ENCODE measurements at places on chromosomes 13 and 19.

DNA sequence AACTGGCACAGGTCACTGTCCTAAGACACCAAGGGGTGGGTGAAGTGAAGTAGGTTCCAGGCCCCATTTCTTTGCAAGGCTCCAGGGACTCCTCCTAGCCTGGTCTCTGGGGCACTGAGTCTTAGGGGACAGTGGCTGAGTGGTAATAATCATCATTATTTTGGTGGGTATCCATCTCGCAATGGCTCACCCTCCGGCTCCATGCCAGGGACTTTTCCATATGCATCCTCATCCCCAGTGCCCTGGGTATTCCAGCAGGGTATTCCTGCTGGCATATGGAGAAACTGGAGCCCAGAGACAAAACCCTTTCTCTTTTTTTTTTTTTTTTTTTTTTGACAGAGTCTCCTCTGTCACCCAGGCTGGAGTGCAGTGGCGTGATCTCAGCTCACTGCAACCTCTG lies 2.5 kb downstream of the PDE4A start:
- H3K27me3 ChIP-seq, result peaks cover 17% of the 10 kb centered on the region
- H3K4me3 ChIP-seq, result no peak overlapping the region
- H3K27ac ChIP-seq, result no peak overlapping the region
- no peaks in the 10 kb centered on the region for H3K36me3 ChIP-seq

DNA sequence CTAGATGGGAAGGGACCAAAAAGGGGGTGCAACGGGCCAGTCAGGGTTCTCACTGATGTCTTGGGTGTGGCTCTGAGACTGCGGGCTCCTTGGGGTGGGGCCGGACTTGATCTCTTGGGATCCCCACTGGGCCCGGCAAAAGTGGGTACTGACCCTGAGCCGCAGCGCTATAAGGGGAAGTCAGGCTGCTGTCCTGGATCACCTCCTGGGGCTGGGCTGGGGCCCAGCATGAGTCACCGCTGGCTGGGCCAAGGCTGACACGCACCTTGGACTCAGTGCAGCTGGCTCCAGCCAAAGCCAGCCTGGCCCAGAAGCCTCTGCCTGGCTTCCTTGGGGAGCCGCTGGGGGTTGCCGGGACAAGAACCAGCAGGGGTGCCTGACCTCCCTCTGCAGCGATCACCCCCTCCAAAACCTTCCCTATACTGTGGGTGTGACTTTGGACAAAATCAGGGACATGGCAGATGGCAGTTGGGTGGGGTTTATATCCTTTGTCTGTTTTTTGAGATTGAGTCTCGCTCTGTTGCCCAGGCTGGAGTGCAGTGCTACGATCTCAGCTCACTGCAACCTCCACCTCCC lies 617 bp upstream of the IQCN start:
- peaks cover 36% of the 10 kb centered on the region for H3K4me1 ChIP-seq
- no peaks in the 10 kb centered on the region for H3K27me3 ChIP-seq
- H3K27ac ChIP-seq, result peak overlapping the region; percentile 50
- peaks cover 21% of the 10 kb centered on the region for H3K36me3 ChIP-seq
- peak; percentile 41 for DNase-seq
- H3K4me3 ChIP-seq, result peak overlapping the region; percentile 19

DNA sequence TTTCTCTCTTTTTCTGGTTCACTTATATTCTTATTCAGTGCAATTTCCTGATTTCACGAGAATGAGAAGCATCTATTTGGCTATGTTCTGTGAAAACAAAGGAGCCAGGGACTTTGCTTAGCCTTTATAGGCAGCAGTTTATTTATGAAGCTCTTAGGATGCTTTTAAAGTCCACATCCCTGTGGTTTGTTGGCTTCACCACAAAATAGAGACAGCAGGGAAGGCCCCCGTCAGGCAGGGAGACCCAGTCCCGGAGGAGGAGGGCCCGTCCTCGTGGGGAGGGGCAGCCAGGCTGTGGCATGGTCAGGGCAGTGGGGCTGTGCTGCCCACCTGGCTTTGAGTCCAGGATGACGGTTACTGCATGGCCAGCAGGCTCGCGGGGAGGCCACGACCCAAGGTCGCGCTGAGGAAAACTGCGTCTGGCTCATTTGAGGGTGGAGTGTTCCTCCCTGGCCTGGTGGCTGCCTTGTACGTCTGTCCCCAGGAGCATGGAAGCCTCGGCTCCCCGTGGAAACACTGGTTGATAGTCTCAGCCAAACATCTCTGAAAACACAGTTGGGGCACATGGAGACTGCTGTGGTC lies 92.7 kb downstream of the ATP11A start:
- H3K36me3 ChIP-seq, result no peaks in the 10 kb centered on the region
- H3K4me1 ChIP-seq, result no peaks in the 10 kb centered on the region
- no peak for DNase-seq
- no peaks in the 10 kb centered on the region for H3K27me3 ChIP-seq

GRCh38 chr13:43139211-43139610 lies 115.8 kb downstream of the DNAJC15 start:
- H3K4me1 ChIP-seq, result no peaks in the 10 kb centered on the region
- DNase-seq, result no peak
- no peak overlapping the region for H3K4me3 ChIP-seq
- H3K27me3 ChIP-seq, result no peaks in the 10 kb centered on the region

- H3K4me1 ChIP-seq, result no peaks in the 10 kb centered on the region
- no peak overlapping the region for H3K4me3 ChIP-seq
- no peak for DNase-seq
- H3K27me3 ChIP-seq, result no peaks in the 10 kb centered on the region
- no peak overlapping the region for H3K27ac ChIP-seq
These were observed 169.4 kb upstream of the MYO16 start for GRCh38 chr13:108460043-108460442.

DNA sequence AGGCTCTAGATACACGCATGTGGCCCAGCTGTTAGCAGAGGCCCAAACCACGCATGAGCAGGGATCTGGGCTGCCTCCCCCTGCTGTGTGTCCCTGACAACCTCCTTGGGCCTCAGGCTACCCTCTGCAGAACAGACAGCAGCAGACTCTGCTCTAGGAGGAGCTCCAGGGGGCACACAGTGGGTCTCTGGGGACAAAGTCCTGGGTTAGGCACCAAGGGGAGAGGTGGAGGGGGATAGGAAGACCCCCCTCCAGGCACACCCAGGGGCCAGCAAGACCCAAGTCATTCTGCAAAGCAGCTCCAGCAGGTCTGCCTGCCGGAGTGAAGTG lies 8.0 kb downstream of the TINCR start:
- H3K4me1 ChIP-seq, result no peaks in the 10 kb centered on the region
- H3K27me3 ChIP-seq, result no peaks in the 10 kb centered on the region
- H3K27ac ChIP-seq, result no peak overlapping the region

DNA sequence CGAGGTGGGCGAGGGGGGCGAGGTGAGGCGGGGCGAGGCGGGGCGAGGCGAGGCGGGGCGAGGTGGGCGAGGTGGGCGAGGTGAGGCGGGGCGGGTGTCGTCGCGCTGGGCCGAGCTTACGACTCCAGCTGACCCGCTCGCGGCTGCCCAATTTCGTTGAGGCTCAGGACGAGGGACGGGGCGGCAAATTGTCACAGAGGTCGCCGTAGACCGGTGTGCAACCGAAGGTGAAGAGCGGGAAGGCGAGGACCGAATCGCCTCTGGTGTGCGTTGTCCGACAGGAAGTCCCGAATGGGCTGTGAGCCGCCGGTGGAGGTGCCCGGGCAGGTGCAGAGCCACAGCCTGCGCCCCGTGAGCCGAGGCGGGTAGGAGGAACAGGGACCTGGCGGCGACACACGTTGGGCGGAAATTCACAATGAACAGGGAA lies at the start of gene LACC1:
Gene LACC1 (plus strand): TSS at position 150 of the 427 bp plus-strand sequence. CDS start 1,082 bp downstream, outside the sequence.
- DNase-seq, result peak; percentile 7
- H3K4me3 ChIP-seq, result peak within 1 kb of the TSS; percentile 96
- H3K36me3 ChIP-seq, result no peaks in the 10 kb centered on the region

DNA sequence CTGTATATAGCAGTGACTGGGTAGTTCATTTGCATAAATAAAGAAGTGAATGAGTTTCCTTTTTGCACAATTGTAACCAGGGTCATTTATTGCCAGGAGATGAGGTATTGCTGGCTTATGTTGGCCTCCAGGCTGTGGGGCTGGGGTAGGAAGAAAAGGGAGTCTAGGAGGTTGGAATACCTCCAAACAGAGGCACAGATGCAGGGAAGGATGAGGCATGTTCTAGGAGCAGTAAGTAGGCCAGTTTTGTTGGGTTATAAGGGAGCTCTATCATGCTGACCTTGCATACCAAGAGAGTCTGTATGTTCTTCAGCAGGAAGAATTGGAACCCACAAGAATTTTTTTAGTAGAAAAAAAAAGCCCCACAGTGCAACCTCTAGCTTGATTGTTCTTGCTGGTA lies 17.2 kb upstream of the CYSLTR2 start:
- no peaks in the 10 kb centered on the region for H3K27me3 ChIP-seq
- no peak overlapping the region for H3K4me3 ChIP-seq
- H3K36me3 ChIP-seq, result no peaks in the 10 kb centered on the region
- H3K4me1 ChIP-seq, result no peaks in the 10 kb centered on the region
- no peak overlapping the region for H3K27ac ChIP-seq
- no peak for DNase-seq

DNA sequence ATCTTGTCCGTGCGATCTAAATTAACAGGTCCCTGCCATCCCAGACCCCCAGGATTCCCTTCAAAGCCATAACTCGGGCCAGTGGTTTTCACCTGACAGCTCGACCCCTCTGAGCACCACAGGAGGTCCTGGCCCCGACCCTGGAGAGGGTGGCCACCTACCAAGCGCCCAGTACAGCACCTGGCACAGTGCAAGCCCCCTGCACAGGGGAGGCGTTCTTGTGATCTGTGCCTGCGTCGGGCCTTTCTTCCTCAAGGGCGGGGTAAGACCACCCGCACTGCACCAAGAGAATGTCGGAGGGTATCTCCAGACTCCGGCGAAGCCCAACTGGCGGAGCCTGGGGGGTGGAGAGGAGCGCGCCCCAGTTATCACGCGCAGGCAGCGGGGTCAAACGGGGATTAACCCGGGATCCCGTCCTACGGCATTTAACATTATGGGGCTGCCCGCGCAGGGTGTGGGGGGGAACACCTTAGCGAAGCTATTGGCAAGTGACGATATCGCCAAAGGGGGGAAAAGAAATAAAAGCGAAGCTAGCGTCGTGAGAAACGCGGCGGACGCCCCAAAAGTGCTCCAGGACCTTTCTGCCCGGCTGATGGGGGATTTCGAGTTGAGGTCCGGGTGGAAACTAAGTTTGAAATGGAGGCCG lies 1.3 kb upstream of the HNRNPL start:
- peak overlapping the region; percentile 97 for H3K27ac ChIP-seq
- peak overlapping the region; percentile 100 for H3K4me3 ChIP-seq
- H3K27me3 ChIP-seq, result no peaks in the 10 kb centered on the region

DNA sequence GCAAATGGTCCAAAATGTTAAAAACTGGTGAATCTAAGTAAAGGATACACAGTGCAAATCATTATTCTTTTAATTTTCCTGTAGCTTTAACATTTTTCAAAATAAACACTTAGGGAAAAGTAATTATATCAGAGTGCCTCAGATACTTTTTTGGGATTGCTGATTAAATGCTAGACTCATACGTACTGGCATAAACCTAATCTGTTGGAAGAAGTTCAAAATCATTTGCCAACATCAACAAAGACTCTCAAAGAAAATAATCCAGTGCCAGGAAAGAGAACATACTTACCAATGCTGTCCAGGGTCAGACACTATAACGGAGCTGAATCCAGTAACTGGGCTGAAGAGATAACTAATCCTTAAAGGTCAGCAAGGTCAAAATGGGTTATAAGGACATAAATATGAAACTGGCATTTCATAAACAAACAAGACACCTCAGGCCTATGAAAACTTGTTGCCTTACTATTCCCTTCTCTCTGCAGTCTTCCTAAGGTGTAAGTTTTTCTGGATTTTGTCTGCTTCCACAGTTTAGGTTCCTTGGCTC lies 3.3 kb upstream of the ZNF420 start:
- no peak for DNase-seq
- no peaks in the 10 kb centered on the region for H3K36me3 ChIP-seq
- H3K27me3 ChIP-seq, result no peaks in the 10 kb centered on the region
- H3K4me3 ChIP-seq, result no peak overlapping the region
- peaks cover 10% of the 10 kb centered on the region for H3K4me1 ChIP-seq
- no peak overlapping the region for H3K27ac ChIP-seq

DNA sequence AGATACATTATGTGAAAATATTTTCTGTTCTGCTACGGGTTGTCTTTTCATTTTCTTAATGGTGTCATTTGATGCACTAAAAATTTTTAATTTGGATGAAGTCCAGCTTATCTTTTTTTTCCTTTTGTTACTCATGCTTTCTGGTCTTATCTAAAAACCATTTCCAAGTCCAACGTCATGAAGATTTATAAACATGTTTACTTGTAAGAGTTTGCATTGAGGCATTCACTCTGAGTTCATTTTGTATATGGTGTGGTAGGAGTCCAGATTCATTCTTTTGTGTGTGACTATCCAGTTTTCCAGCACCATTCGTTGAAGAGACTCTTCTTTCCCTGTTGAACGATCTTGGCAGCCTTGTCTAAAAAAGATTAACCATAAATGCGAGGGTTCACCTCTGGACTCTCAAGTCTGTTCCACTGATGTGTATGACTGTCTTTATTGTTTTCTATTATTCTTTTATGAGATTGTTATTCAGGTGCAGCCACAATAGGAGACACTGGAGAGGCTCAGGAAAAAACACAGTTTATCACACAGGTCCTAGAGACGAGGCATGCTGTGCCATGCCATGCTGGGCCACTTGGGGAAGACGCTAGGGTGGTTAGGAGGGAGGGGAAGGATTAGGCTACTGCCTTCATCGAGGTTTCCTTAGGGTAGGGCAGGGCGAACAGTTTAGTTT lies 35.0 kb downstream of the NAA16 start:
- no peak for DNase-seq
- H3K27me3 ChIP-seq, result no peaks in the 10 kb centered on the region
- no peak overlapping the region for H3K4me3 ChIP-seq
- peaks cover 6% of the 10 kb centered on the region for H3K4me1 ChIP-seq
- H3K36me3 ChIP-seq, result peaks cover 9% of the 10 kb centered on the region

DNA sequence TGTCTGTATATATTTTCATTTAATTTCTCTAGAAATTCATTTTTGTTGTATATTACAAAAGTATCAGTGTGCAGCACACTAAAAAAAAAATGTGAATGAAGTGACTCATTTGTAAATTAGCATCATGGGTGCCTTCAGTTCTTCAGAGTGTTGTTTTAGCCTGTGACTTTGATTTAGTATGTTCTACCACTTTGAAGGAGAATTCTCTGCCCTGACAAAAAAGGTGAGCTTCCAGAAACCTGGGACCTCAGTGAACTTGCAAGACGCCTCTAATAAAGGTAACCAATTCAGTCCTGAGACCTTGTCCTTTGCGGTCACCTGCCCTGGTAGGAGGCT lies 2.4 kb downstream of the METTL21C start:
- no peaks in the 10 kb centered on the region for H3K27me3 ChIP-seq
- no peak for DNase-seq
- H3K4me1 ChIP-seq, result no peaks in the 10 kb centered on the region
- H3K36me3 ChIP-seq, result no peaks in the 10 kb centered on the region

GRCh38 chr19:38900743-38901190 lies 998 bp downstream of the NFKBIB start:
- peaks cover 16% of the 10 kb centered on the region for H3K36me3 ChIP-seq
- no peak overlapping the region for H3K27ac ChIP-seq
- no peaks in the 10 kb centered on the region for H3K27me3 ChIP-seq

DNA sequence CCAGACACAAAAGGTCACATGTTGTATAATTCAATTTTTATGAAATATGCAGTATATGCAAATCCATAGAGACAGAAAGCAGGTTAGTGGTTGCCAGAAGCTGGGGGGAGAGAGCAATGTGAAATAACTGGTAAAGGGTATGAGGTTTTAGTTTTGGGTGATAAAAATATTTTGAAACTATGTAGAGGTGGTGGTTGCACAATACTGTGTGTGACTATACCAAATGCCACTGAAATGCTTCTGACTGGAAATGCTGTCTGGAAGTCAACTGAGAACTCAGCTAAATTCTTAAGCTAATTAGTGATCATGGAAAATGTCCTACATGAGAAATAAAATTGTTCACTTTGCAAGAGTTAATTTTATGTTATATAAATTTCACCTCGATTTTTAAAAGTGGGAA lies 65.3 kb upstream of the RXFP2 start:
- H3K36me3 ChIP-seq, result no peaks in the 10 kb centered on the region
- H3K27me3 ChIP-seq, result no peaks in the 10 kb centered on the region
- H3K4me1 ChIP-seq, result no peaks in the 10 kb centered on the region
- no peak overlapping the region for H3K4me3 ChIP-seq

Measured in thoracic aorta (tissue), 2 donors.